ENCODE measurements at places on chromosomes 6 and 20. TPM values are rescaled to one million over a fixed set of nuclear protein-coding genes. Genes with fewer than 3 reads are reported as not detected.

- DNase-seq = no peak
These were observed 197.3 kb downstream of the CENPW start for GRCh38 chr6:126537061-126537816.

- DNase-seq = no peak
These were observed 73.1 kb downstream of the ANKRD60 start for GRCh38 chr20:58155148-58155925.

DNA sequence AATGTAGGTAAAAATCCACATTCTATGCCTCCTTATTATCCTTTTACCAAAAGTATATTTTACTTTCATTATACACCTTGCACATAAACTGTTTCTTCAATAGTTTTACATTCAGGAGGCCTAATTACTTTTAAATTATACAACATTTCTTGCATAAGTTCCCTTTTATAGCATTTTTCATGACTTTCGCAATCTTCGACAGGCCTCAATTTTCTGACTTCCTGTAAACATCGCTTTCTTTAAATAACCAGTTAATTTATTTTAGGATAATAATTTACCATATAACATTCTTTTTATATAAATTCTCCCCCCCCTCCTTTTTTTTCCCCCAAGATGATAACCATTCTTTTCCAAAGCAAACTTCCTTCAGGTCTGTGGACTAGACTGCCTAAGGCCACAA is 9.2 kb downstream of the SLC35A1 start:
- DNase-seq = no peak

DNA sequence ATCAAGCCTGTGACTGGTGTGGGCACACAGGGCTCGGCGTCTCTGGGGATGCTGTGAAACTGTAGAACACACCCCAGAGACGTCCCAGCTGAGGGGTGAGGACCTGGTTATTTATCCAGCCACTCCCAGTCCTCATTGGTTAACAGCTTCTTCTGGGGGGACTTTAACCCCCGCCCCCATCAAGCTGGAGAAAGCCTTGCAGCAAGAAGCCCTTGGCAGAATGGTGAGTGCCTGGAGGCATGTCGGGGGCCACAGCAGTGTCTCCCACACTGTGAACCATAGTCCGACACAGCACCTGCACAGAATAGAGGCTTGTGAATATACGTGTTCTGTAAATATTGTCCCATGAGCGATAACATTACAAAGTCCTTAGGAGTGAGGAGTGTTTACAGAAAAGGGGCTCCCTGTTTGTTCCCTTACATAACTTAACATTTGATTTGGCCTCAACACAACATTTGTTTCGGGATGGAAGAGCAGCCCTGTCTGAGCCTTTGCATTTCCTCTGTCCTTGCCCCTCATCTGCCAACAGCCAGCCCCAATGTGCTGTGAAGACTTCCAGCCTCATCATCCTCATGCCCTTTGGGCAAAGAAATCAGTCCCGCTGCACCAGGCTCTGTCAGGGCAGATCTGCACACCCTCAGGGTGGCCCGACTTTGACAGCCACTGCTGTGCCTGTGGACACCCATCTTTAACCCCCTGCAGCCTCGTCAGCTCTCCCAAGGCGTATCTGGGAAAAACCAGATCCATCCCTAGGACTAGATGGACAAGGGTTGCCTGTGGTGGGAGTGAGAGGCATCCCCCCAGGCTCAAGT is 2.2 kb upstream of the RRBP1 start:
- no peak for DNase-seq

GRCh38 chr6:154386848-154387717 is 30.5 kb upstream of the IPCEF1 start:
- DNase-seq = no peak

PPIL6 gene
- total RNA-seq = 8.4 TPM

Measured in kidney (tissue), 22 donors.